ENCODE measurements at places on chromosomes 16 and 17.

DNA sequence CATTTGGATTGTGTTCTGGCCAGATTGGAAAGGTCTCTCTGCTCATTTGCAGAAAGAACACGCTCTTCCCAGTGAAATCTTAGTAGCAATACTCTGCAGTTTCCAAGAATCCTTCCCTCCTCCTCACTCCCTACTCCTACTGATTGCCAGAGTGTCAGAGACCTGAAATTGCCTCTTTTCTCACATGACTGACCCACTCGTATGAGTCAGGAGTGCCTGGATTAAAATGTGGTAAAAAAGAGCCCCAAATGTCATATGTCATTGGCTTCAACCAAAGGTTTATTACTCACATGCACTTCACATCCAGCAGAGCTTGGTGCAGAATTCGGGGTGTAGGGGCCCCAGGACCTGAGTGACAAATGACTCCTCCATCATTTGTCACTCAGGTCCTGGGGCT, 39.7 kb upstream of the IRX3 start:
- DNase-seq = no peak

DNA sequence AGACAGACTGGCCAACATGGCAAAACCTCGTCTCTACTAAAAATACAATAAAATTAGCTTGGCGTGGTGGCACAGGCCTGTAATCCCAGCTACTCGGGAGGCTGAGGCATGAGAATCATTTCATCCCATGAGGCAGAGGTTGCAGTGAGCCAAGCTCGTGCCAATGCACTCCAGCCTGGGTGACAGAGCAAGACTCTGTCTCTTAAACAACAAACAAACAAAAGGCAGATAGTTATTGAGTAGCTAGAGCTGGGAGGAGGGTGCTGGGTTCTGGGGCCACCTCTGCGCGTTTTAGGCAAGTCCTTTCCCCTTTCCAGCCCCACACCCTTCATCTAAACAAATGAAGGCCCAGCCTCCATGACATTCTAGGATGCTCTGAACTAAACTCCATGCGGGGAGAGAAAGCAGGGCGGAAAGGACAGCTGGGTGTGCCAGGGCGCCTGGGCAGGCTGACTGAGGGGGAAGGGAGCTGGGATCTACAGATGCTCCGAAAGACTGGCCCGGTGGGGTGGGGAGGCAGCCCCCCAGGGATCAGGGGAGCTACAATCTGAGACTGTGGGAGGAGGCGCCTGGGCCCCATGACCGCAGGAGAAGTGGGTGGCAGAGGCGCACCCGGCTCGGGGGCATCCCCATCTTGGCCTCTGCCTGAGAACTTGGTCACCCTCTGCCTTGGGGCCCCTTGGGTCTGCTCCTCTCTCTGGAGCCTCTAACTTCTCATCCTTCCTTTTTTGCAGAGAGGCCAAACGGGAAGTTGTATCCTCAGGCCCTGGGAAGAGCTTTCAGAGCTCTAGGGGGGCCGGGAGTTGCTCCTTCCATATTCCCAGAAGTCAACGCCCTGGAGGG, 910 bp downstream of the ITGAL start:
- peak; percentile 68 for DNase-seq

- no peak for DNase-seq
Measured at GRCh38 chr17:59400858-59401257, 69.4 kb downstream of the YPEL2 start.

DNA sequence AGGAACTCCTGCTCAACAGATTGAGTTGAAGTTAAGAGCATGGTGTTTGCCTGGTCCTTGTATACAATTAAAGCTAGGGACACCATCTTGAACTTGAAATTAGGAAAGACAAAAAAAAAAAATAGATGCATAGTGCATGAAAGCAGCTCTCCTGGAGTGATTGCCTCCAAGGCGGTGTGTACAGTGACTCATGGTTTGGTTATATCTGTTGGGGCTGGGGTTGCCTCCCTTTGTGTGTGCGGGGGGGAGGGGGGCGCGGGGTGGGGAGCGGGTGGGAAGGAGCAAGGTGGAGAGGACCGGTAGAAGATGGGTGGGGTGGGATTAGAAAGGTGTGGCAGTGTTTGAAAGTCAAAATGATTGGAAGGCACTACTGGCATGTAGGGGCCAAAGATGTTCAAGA, 3.4 kb downstream of the TMED6 start:
- no peak for DNase-seq
